ENCODE measurements at places on chromosomes 4 and X. TPM values are rescaled to one million over a fixed set of nuclear protein-coding genes. Genes with fewer than 3 reads are reported as not detected.
A peak's percentile ranks its signal among the peaks of the same experiment; 100 is the strongest.

The XG gene
- 0.11 TPM for total RNA-seq

The MAGEA2 gene
- total RNA-seq = not detected

GRCh38 chrX:103688946-103689345, 2.4 kb upstream of the MORF4L2 start:
- DNase-seq = no peak
- peaks cover 16% of the 10 kb centered on the region for H3K27me3 ChIP-seq
- peak overlapping the region; percentile 99 for H3K27ac ChIP-seq
- no peak overlapping the region for H3K4me3 ChIP-seq

DNA sequence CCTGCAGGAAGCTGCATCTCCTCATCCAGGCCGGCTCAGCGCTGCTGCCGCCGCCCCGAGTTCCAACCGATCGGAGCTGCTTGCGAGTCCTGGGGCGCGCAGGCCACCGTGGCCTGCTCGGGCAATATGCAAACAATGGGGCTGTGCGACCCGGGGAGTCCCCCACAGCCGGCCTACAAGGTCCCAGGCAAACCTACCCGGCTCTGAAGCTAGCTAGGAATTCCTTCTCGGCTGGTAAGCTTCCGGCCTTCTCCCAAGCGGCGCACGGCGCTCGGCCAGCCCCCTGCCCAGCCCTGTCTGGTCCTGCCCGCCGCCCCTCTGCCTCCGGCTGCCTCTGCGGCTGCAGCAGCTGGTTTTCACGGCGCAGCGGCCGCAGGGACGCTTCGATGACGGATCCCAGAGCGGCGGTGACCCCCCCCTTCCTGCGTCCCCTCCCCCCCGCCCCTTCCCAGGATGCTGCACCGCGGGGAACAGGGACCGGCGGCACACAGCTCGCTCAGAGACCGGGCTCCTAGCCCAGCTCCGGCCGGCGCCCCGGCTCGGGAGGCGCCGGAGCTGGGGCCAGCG, 59.4 kb downstream of the TSC22D3 start:
- H3K27ac ChIP-seq = peak overlapping the region; percentile 81
- no peaks in the 10 kb centered on the region for H3K36me3 ChIP-seq
- H3K4me1 ChIP-seq = peaks cover 38% of the 10 kb centered on the region
- DNase-seq = no peak

The FAM47E gene
- total RNA-seq = 14.8 TPM

DNA sequence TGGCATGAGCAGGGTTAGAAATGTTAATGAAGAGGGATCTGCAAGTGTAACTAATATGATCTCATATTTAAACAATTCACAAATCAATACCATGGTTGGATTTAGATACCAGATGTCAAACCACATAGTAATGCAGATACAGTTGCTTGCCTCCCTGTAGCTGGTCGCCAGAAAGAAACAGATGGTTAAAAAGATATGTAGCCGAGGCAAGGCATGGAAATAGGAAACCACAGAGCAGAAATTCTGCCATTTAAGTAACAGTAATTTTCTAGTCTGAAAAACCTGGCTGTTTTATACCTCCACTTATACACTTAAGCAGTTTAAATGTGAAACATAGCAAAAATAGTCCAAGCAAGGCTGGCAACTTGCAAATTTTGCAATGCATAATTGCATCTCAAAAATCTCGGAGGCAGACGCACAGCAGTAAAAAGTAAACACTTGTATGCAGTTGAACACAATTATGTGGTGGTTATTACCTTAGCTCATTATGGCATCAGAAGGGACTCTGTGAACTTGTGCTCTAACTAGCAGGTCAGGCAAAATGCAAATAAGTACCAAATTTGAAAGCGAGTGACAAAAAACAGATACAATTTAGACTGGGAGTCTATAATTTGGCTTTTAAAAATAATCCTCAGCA, 126.8 kb downstream of the NAA11 start:
- no peak overlapping the region for H3K4me3 ChIP-seq
- DNase-seq = peak; percentile 81
- H3K27me3 ChIP-seq = no peaks in the 10 kb centered on the region

The FREM3 gene
- total RNA-seq = 3.0 TPM

GRCh38 chr4:9933956-9934355, 87.3 kb downstream of the SLC2A9 start:
- H3K4me3 ChIP-seq = no peak overlapping the region
- H3K27ac ChIP-seq = no peak overlapping the region
- no peak for DNase-seq

DNA sequence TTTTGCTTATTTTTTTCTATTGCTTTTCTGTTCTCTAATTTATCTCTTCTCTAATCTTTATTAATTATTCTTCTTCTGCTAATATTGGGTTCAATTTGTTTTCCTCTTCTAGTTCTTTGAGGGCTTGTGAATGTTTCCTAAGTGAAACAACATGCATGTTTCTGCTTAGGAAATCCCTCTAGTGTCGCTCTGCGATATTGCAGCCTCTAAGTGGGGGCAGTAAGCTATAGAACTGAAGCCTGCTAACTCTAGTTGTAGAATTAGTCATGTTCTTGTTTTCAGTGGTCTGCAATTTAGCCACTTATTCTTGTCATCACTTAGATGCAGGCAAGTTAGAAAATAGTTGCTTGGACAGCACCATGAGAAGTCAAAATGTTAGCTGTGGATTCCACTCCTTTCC, 222.6 kb downstream of the SPIN4 start:
- H3K4me3 ChIP-seq = no peak overlapping the region
- DNase-seq = no peak
- H3K27me3 ChIP-seq = no peaks in the 10 kb centered on the region
- H3K27ac ChIP-seq = no peak overlapping the region

DNA sequence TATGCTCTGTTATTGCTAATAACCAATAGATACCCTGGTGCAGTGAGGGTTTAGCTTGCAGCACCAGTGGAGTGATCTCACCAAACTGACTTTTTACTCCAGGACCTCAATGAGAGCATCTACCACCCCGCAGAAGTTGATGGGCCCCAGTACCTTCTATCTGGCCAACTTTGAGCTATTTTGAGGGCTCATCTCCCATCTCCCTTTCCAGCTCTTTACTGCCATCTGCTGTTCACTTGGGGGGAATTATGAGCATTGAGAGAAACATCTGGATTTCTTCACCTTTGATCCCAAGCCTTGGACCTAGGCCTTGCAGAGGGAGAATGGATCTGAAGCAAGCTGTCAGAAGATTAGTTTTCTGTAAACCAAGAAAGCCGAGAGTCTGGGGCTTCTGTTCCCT, 143.6 kb downstream of the TMEM164 start:
- H3K4me1 ChIP-seq = no peaks in the 10 kb centered on the region
- no peak overlapping the region for H3K27ac ChIP-seq
- DNase-seq = peak; percentile 67
- no peaks in the 10 kb centered on the region for H3K36me3 ChIP-seq

DNA sequence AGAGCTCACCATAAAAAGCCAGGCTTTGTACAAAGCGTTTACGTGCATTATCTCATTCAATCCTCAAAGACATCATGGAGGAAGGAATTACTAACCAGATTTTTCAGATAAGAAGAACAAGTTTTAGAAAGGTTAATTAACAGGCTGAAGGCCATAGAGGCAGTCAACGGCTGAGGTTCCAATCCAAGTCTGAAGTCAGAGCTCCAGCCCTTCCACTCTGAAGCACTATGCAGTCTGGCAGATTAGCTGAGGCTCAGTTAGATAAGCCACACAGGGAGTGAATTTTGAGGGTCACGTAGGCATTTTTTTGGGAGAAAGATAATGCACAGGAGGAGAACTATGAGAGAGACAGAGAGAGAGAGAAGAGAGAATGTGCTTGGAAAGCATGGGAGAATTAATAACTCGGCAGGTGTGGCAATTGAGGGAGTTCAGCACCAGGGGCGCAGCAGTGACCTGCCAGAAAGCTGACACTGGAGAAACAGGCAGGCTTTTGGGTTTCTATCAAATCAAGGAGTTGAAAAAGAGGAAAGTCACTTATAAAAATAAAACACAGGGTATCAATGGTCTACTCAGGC, 116.5 kb upstream of the NAP1L5 start:
- no peaks in the 10 kb centered on the region for H3K27me3 ChIP-seq
- H3K27ac ChIP-seq = no peak overlapping the region
- H3K4me3 ChIP-seq = no peak overlapping the region
- DNase-seq = no peak
- no peaks in the 10 kb centered on the region for H3K36me3 ChIP-seq

DNA sequence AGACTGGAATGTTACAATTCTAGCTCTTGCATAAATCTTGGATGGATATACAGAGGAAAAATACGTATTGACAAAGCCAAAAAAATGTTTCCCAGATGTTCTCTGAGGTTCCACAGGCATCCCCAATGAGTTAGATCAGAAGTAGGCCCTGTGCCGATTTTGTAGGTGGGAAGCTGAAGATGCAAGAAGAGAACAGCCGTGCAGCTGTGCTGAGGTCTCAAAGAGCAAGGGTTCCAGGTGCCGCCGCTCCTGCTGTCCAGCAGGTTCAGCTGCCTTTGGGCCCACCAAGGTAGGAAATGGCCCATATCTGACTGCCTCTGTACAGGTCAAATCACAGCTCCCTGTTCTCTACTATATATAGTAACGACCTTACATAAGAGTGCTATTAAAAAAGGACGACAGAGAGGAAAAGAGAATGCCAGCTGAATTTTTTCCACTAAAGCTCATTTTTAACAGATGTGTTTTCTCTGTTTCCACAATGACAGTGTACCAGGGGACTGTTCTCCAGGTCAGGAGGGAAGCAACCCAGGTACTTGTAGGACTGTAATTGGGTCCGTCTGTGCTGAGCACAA, 155.6 kb downstream of the CBR4 start:
- peaks cover 14% of the 10 kb centered on the region for H3K4me1 ChIP-seq
- no peaks in the 10 kb centered on the region for H3K36me3 ChIP-seq
- no peak overlapping the region for H3K4me3 ChIP-seq
- no peaks in the 10 kb centered on the region for H3K27me3 ChIP-seq
- DNase-seq = no peak

- no peak for DNase-seq
- H3K36me3 ChIP-seq = no peaks in the 10 kb centered on the region
- H3K4me1 ChIP-seq = no peaks in the 10 kb centered on the region
- H3K27me3 ChIP-seq = no peaks in the 10 kb centered on the region
Observed at GRCh38 chr4:20124317-20125026, 127.2 kb upstream of the SLIT2 start.

DNA sequence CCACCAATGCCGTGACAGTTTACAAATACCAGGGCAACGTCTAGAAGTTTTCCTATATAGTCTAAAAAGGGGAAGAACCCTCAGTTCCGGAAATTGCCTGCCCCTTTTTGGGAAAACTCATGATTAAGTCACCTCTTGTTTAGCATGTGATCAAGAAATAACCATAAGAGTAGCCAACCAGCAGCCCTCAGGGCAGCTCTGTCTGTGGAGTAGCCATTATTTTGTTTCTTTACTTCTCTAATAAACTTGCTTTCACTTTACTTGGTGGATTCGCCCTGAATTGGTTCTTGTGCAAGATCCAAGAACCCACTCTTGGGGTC, 20.0 kb upstream of the HOPX start:
- H3K4me1 ChIP-seq = peaks cover 19% of the 10 kb centered on the region
- no peak overlapping the region for H3K4me3 ChIP-seq
- H3K27me3 ChIP-seq = no peaks in the 10 kb centered on the region
- no peaks in the 10 kb centered on the region for H3K36me3 ChIP-seq
- H3K27ac ChIP-seq = no peak overlapping the region
- DNase-seq = no peak

GRCh38 chr4:25908491-25908901, 5.5 kb upstream of the SMIM20 start:
- no peaks in the 10 kb centered on the region for H3K27me3 ChIP-seq
- no peak overlapping the region for H3K4me3 ChIP-seq
- no peaks in the 10 kb centered on the region for H3K36me3 ChIP-seq
- DNase-seq = no peak

GRCh38 chrX:78326401-78326800, 1.0 kb downstream of the CYSLTR1 start:
- no peaks in the 10 kb centered on the region for H3K4me1 ChIP-seq
- DNase-seq = no peak
- H3K36me3 ChIP-seq = no peaks in the 10 kb centered on the region
- no peaks in the 10 kb centered on the region for H3K27me3 ChIP-seq

The OTC gene
- total RNA-seq = 0.30 TPM

DNA sequence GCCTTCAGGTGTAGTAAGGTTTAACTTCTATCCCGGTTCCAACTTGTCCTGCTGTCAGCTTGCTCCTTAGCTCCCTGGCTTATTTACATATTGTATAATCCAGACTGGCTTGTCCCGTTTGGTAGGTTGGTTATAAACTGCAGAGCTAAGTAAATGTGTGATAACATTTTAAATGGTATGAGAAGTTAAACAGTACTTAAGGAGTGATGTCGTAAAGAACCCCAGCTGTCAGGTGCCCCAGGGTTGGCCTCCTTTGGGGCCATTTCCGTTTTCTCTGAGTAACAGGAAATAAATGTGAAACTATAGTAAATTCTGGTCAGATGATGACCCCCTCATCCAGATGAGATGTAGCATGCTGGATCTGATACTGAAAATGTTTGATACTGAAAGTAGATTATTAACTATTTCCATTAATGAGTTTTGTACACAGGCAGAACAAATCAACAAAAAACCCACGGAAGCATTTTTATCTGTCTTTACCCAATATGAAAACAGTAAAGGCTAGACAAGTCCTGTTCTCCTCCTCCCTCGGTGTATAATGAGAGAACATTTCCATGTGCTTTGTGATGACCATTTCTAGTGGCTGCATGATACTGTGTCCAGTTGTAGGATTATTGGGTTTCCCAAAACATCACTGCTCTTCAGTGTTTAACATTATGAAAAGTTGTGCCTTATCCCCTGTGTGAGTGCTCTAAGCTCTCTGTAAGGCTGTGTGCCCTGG, 22.4 kb downstream of the GAB1 start:
- no peaks in the 10 kb centered on the region for H3K27me3 ChIP-seq
- H3K27ac ChIP-seq = no peak overlapping the region
- H3K4me3 ChIP-seq = no peak overlapping the region
- no peaks in the 10 kb centered on the region for H3K4me1 ChIP-seq

The MGARP gene
- 1.1 TPM for total RNA-seq

- H3K36me3 ChIP-seq = peaks cover 27% of the 10 kb centered on the region
- H3K4me1 ChIP-seq = no peaks in the 10 kb centered on the region
- no peak for DNase-seq
- no peak overlapping the region for H3K27ac ChIP-seq
Observed at GRCh38 chr4:2306773-2307410, 45.0 kb upstream of the MXD4 start.

The FRMPD3 gene
- 4.5 TPM for total RNA-seq

The SPANXB1 gene
- not detected for total RNA-seq

GRCh38 chr4:172826346-172826745, 342.3 kb upstream of the GALNT7 start:
- no peaks in the 10 kb centered on the region for H3K27me3 ChIP-seq
- no peaks in the 10 kb centered on the region for H3K36me3 ChIP-seq
- no peak overlapping the region for H3K27ac ChIP-seq
- no peak overlapping the region for H3K4me3 ChIP-seq

DNA sequence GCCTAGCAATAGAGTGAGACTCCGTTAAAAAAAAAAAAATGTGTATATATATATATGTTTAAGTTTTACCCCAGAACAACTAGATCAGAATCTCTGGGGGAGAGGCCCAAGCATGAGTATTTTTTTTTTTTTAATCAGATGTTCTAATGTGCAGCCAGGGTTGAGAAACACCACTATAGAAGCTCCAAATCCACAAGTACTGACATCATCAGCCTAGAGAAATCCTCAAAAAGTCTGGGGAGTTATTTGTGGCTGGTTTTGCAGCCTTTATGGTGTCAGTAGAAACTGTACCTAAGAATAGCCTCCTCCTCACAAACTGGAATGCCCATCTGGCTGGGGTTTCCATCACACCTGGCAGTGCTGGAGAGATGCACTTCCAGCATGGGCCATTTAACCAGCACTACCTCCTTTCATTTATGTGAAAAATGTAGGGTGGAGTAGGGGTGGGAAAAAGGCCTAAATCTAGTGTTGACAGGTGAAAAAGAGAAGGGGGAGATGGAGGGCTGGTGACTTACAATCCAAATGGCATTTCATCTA, 93.5 kb downstream of the CBLL2 start:
- H3K27ac ChIP-seq = no peak overlapping the region
- no peaks in the 10 kb centered on the region for H3K4me1 ChIP-seq
- no peak overlapping the region for H3K4me3 ChIP-seq
- no peaks in the 10 kb centered on the region for H3K36me3 ChIP-seq

The MAML3 gene
- total RNA-seq = 6.3 TPM
